ENCODE measurements at places on chromosomes 2 and 18.

DNA sequence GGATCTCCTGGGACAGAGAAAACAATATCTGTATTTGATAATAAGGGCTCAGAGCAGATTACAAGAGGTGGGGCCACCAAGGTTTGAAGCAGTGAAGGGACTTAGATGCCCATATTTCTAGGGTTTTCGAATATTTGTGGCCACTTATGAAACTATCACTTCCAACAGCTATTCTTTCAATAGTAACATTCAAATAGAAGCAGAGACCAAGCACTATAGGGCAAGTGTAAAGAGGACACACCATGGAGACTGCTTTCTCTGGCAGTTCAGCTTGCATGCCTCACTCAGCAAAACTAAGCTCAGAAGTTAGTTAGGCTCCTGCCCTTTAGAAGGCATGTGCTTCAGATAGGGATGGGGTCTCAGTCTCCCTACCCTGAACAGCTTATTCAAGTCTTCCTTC, 10.3 kb downstream of the PSTPIP2 start:
- no peak for DNase-seq

GRCh38 chr18:5543773-5544389, at the start of gene EPB41L3:
Gene EPB41L3, minus strand, starts transcription at chr18:5543997. Its CDS starts 54,814 bp downstream, at chr18:5489183.
- DNase-seq: no peak

DNA sequence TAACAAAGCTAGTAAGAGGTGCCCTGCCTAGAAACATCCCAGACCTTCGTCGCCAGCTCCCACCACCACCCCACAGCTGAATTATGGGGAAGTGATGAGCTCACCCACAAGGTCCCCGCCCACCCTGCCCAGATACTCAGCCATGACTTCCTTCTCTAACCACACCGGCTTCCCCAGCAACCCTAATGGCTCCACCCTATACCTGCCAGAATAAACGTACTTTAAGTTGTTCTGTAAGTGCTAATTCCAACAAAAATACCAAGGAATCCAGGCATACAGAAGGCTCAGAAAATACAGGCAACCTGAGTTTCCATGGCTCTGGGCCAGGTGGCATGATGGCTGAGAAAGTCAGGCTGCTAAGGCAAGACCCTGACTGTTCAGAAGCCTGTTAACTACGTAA, 39.1 kb downstream of the TMEM163 start:
- no peak for DNase-seq

DNA sequence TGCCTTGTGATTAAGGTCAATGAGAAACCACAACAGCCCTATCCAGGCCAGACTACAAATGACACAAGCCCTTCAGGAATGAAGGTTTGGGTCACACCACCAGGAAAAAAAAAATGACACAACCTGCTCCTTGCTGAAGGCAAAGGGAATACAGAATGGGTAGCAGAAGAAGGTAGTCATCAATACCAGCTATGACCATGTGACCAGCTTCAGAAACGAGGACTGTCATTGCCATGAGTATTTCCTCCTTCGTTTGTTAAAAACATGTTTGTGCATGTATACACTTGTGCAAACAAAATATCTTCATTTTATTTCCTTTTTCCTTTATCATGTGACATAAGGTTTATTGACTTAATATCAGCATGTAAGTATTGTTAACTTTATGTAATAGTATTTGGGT, 226.6 kb downstream of the CDH19 start:
- no peak for DNase-seq

DNA sequence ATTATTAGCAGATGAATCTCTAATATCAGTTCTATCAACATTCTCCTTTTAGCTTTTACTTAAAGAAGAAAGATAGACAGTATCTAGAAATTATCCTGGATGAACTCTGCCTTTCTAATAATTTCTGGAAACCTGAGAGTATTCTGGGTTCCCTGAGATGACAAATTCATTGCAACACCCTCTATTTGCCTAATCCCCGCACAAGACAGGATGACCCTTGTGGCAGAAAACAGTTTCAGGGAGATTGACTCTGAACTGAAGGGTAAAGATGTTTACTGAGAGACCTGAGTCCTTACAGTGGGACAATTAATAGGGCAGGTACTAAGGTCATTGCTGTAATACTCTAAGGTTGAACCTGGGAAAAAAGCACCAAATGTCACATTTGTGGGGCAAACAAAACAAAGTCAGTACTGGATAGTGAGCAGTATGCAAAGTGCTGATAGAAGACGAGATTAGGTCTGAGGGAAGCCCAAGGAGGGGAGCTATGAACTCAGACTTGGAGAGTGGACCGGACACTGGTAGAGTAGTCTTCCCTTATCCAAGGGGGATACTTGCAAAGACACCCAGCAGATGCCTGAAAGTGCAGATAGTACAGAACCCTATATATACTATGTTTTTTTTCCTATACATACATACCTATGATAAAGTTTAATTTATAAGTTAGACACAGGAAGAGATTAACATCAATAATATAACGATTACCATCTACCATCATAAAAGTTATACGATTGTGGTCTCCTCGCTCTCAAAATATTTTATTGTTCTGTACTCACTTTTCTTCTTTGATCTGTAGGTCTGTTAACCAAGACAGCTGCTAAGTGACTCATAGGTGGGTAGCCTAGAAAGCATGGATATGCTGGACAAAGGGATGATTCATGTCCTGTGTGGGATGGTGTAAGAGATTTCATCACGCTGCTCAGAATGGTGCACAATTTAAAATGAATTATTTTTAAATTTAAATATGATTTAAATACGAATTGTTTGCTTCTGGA, 148.3 kb upstream of the KLHL14 start:
- peak; percentile 92 for DNase-seq

All from MCF 10A (cell line).